ENCODE measurements at places on chromosomes 6 and 20.

- no peak for DNase-seq
These were observed 51.7 kb downstream of the DTD1 start for GRCh38 chr20:18639501-18639979.

DNA sequence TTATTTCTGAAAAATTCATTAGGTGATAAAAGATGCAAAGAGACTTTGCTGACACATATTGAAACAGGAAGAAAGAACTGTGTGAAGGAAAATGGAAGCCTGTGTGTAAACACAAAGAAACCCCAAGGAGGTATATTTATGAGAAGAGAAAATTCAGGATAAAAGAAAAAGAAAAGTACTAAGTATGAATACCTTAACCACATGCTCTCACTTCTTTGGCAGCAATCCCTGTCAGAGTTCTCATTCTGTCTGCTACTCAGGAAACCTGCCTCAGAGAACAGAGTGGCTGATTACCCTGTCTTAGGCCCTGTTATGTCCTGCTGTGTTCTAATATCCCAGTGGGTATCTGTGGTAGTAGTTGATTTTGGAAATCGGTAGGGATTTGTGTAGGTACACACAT, 457.9 kb downstream of the TBC1D32 start:
- no peak for DNase-seq

DNA sequence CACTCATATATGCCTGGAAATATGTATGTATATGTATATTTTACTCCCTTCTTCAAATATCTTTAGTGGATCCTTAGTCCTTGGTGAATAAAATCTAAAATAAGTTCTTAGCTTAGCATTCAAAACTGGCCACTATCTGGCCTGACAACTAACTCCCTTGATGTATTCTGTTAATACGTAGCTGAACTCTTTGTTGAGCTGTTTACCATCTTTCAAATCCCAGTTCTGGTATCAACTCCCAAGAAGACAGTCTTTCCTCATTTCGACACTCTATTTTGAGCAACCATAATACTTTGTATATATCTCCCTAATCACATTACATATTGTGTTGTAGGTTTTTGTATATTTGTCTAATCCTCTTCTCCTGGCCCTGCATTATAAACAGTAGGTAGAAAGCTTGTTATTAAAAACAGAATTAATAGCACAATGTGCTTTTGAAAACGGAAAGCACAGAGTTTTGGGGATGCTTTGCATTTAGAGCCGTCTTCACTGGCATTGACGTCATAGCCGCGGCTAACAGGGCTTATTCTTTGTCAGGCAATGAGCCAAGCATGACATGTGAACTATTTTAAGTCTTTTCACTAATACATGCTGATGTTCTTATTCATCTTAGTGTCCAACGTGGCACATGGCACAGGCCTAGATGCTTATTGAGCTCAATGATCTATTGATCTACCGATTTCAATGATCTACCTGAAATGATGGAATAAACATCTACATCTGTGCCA, 47.2 kb upstream of the CCN2 start:
- no peak for DNase-seq

DNA sequence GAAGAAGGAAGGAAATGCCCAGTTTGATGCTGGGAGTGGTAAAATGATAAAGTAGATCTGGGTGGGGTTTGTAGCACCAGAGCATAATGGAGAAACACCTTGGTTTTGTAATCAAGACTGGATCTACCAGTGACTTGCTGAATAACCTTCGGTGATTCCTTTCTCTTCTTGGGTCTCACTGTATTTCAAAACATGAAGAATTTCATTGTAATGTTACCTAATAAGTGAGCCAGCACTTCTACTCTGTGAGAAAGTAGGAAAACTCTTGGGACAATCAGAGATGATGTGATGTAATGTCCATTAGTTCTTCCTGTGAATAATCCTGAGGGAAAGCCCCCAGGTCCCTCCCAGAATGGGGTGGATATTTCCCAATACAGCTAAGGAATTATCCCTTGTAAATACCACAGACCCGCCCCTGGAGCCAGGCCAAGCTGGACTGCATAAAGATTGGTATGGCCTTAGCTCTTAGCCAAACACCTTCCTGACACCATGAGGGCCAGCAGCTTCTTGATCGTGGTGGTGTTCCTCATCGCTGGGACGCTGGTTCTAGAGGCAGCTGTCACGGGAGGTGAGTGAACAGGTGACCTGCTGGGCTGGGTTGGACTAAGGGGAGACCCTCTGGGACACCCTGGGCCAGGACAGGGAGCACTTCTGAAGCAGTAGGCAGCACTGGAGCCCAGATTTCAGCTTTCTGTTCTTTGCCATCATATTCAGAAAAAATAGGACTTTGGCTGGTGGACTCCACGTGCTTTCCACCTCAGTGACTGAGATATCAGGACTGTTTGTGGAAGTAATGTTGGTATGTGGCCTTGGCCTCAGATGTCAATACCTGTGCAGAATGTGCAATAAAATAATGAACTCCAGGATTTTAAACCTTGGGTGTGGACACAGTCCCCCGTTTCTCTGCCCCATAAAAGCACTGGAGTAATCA, at the start of gene PI3:
Gene PI3, plus strand, starts transcription at position 469 of the 931 bp plus-strand sequence. Its CDS starts 21 bp downstream, at position 490.
- DNase-seq: no peak

DNA sequence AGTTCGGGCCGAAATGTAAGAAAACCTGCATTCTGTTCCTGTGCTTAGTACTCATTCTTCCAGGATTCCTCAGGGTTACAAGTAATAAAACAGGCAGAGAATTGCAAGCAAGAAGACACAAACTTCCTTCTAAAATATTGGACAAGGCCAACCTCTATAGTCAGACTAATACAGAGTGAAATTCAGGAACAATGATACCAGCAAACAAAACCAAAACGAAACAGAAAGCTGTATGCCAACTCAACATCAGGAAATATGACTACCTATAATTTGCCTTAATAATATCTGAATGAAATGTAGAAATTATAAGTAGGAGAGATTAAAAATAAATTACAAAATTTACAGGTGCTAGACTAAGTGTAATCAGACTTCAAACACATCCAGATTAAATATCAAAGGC, 238.8 kb downstream of the HIVEP2 start:
- DNase-seq: no peak

DNA sequence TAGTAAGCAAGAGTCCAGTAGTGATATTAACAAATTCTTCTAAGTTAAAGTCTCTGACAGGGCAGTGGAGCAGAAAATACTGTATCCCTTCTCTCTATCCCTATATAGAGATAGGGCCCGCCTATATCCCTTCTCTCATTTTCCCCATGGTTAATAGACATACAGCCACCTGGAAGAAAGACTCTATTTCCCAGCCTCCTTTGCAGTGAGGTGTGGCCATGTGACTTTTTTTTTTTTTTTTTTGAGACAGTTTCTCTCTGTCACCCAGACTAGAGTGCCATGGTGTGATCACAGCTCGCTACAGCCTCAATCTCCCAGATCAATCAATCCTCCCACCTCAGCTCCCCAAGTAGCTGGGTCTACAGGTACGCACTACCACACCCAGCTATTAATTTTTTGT, 16.7 kb upstream of the CDK5RAP1 start:
- no peak for DNase-seq

- no peak for DNase-seq
These were observed 9.1 kb upstream of the ECHDC1 start for GRCh38 chr6:127352524-127352923.

- no peak for DNase-seq
These were observed 283.2 kb downstream of the GMDS start for GRCh38 chr6:1962201-1962600.

- DNase-seq: no peak
These were observed 111.2 kb downstream of the NFATC2 start for GRCh38 chr20:51431321-51431720.

- no peak for DNase-seq
These were observed 523 bp downstream of the CPXM1 start for GRCh38 chr20:2799688-2800520.

- DNase-seq: no peak
These were observed 474.7 kb downstream of the EPM2A start for GRCh38 chr6:145260484-145261175.

DNA sequence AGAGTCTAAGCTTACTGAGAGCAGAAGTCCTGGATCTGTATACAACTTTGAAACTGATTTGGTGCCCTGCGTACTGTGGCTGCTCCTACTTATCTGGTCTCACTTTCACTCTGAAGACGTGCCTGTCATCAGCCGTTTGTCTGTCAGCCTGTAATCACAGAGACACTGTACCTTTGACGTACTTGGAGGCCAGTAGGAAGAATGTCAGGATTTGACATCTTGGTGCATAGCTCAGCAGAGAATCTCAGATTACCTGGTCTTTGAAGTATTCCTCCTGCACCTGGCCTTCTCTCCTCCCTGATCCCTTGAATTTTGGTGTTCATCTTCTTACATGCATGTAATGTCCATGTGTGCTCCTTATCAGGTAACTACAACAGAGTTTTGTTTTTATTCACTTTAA, 37.7 kb downstream of the DSE start:
- DNase-seq: no peak

DNA sequence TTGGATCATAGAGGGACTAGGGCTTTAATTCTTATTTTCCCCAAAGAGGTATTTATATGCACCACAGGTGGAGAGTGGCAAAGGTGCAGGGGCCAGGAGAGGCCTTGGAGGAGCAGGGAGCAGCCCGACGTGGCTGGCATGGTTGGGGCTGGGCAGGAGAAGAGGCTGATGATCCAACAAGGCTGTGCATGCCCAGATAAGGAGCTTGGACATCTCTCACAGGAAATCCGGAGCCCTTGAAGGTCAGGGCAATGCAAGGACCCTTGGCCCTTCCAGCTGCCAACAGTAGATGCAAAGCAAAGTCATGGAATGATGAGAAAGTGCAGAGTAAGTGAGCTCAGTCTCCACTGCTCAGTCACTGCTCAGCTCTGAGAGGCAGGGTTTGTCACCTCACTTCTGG, 39.9 kb upstream of the SIRT5 start:
- no peak for DNase-seq

DNA sequence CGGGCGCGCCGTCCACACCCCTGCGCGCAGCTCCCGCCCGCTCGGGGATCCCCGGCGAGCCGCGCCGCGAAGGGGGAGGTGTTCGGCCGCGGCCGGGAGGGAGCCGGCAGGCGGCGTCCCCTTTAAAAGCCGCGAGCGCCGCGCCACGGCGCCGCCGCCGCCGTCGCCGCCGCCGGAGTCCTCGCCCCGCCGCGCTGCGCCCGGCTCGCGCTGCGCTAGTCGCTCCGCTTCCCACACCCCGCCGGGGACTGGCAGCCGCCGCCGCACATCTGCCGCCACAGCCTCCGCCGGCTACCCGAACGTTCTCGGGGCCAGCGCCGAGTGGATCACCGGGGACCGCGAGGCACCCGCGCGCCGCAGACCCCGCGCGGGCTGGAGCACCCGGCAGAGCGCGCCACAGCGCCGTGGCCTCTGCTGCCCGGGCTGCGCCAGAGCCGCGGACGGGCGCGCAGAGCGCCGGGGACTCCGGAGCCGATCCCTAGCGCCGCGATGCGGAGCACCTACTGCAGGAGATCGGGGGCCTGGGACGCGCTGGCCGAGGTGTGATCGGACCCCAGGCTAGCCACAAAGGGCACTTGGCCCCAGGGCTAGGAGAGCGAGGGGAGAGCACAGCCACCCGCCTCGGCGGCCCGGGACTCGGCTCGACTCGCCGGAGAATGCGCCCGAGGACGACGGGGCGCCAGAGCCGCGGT, at the start of gene BMP2:
Gene BMP2, plus strand, starts transcription at position 151 of the 692 bp plus-strand sequence. CDS start 2,441 bp downstream, outside the sequence.
- DNase-seq: no peak

DNA sequence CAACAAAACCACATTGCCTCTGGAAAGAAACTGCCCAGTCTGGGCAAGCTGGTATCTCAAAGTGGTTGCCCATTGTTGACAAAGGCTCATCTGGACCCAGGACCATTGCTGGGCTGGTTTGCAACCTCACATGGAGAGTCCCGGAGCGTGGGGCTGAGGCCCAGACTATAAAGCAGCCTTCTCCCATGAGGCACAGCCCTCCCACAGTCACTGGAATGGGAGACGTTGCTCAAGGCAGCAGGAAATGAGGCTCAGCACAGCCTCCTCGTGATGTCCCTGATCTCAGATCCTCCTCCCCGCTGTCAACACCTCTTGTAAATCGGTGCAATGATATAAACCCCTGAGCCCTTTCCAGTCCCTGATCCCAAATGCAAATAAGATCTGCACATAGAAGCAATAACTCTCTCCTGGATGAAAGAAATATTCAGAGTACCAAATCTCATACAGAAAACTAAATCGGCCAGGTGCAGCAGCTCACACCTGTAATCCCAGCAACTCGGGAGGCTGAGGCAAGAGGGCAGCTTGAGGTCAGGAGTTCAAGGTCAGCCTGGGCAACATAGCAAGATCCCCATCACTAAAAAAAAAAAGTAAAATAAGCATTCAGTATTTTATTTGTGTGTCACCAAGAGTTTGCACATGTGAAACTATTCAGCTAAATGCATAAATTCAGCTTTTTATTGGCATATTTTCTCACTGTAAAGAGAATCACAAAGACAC, 103.0 kb upstream of the RREB1 start:
- DNase-seq: no peak

DNA sequence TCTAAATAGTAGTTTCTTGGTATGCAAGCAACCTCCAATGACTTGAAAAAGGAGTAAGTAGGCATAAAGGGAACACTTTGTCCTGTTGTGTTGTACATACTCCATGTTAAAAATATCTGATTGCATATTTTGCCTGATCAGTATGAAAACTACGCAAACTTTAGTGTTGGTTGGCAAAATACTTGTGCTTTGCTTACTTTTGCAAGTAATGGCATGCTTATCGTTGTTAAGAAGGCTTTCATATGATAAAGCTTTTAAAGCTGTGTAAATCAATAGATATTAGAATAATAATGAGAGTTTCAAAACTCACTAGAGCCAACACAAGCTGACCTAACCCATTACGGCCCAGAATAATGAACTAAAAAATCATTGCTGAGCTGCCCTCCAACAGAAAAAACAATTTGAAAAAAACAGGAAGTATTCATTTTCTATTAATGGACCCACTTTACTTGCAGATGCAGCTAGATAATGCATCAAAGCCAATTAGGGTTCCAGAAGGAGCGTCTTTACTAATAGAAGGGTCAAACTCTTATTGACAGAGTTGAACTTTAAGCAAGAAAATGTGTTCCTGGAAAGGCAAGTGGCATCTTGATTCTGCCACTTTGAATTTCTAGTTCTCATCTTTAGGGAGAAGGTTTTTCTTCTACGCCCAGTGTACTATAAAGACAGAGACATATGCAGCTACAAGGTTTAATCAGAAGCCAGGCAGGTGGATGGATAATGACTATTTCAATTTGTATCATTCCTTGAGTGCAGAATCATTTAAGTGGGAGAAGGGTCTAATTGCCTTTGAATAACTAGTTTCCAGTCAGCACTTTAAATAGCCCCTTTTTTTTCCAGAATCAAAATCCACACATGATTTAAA, 82.2 kb downstream of the SNAP25 start:
- no peak for DNase-seq

- DNase-seq: no peak
These were observed 1.3 kb downstream of the ZKSCAN3 start for GRCh38 chr6:28351087-28351486.
